ENCODE measurements at places on chromosomes 2 and 18.
A peak's percentile ranks its signal among the peaks of the same experiment; 100 is the strongest.

DNA sequence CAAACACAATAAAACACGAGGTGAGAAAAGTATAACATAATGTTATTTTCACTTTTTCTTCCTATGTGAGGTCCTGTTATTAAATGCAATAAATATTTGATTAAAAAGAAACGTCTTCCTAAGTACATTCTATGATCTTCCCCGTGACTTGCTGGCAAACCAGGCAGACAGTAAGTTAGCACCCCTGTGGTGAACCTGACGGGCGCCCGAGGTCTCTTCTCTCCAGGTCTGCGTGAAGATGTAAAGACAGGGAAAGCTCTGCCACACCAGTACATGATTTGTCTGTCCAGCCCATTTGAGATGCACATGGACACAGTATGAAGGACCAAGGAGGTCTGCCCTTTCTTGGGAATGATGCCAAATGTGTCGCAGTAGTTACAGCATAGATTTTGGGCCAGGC, 57.6 kb downstream of the PTH2R start:
- DNase-seq = no peak

DNA sequence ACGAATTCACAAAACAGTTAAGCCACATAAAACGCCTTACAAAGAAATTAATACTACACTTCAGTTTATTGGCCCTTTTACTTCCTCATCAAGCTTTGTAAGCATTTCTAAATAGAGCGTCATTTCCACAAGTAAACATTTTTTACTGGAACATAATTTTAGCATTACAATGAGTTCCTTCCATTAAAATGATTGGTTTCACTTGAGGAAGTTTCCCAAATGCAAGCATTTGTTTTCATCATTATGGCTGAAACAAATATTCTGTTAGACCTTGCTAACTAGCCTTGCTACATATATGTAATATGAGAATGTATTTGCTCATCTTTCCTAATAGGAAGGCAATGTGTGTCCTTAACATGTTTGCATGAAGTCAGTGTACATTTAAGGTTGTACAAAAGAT, 579.1 kb downstream of the IRS1 start:
- DNase-seq = no peak

GRCh38 chr2:43106559-43107527, 119.6 kb downstream of the ZFP36L2 start:
- no peak for DNase-seq

DNA sequence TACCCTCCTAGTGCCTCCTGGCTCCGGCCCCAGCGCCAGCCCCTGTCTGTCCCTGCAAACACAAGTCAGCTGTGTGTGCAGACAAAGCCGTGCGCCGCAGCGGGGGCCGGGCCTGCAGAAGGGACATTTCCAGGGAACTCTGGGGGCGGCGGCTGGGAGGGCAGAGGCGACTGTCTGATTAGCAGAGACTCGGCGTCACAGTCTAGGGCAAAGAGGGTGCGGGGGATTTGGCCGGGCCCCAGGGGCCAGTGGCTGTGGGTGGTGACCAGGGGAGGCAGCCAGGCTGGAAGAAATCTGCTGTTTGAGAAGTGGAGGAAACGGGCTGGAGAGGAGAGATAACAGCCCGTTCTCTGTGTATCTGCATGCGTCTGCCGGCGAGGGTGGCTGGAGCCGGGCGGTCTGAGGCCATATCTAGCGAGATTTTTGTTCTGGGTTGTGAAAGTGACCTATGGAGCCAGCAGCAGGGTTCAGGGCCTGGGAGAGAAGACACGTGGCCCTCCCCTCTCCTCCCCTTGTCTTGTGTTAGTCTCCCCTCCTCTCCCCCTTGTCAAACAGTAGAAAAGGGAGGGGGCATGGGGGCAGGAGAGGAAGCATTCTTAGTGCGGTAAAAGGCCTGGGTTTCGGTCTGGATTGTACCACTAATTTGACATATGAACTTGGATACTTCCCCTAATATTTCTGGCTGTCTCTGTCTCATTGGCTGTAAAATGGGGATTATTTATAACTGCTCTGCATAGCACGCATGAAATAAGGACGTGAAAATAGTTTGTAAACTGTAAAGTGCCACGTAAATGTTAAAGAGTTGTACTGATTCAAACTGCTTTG, 169.4 kb downstream of the SMAD7 start:
- no peak for DNase-seq

DNA sequence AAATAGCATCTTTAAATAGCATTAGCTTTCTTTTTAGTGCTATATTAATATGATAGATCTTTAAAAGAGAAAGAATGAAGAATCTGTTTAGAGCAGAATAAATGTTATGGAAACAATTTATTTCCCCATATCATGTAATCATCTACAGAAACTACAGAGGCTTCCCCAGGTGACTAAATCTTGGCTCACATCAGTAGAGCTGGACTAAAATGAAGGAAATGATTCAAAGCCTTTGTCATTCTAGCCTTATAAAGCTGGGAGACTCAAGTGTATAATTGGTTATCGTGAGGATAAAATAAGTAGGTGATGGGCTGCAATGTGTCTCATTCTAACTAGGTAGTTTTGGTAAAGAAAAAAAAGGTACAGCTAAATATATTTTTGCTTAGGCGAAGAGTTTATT, 83.2 kb upstream of the UNC80 start:
- DNase-seq = no peak

- no peak for DNase-seq
Measured at GRCh38 chr2:1309507-1309906, 103.8 kb upstream of the TPO start.

GRCh38 chr2:198293281-198293680, 488.9 kb downstream of the PLCL1 start:
- DNase-seq = no peak

DNA sequence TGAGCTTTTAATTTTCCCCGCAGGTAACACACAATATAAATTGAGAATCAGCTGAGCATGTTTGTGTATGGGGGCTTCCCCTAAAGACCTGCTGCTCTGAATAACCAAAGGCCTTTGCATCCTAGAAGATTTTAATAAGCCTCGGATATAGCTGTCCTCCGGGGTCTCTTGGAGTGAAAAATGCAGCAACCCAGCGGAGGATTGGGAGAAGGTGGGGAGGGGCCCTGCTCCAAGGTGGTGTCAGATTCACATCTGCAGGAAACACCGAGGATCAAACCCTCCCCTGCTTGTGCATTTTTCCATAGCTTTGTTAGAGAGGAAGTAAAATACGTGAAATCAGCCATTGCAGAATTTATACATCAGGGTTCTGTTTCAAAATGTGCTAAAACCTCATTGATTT, 63.0 kb upstream of the OTOF start:
- no peak for DNase-seq

- DNase-seq = no peak
Measured at GRCh38 chr2:191247381-191248057, 2.3 kb downstream of the MYO1B start.

DNA sequence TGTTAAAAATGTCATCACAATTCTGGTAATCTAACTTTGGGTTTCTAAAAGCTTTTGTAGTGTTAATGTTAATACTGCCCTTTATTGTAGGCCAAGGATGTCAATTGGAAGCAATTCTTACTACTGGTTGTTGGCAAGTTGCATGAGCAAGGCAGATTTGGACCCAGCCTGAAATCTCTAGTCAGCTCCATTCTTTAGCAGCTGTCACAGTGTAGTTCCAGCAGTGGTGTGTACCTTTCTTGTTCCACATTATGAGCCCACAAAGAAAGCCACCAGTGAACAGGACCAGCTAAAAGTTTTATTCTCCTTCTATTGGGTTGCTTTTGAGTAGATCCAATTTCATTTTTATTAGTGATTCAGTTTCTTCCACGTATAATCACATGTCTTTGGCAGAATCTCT, 133.8 kb downstream of the CAMKMT start:
- no peak for DNase-seq

GRCh38 chr2:158094487-158095092, 7.1 kb upstream of the UPP2 start:
- no peak for DNase-seq

DNA sequence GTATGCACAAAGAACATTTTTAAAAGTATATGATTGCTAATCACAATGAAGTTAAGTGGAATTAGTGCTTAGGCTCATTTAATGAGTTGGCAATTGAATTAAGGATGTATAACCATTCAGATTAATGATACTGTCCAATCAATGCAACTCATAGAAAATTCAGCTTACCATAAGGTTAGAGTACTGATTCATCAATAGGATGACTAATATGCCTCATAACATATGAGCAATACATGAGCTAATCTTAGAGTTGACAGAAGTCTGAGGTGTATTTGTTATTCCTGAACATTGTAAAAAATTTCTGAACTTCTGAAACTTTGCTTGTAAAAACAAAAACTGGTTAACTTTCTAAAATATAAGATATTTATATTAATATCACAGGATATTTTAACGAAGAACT, 118.3 kb upstream of the NETO1 start:
- DNase-seq = no peak

GRCh38 chr2:234429265-234429664, 67.6 kb downstream of the ARL4C start:
- no peak for DNase-seq

GRCh38 chr2:113080134-113080533, 12.4 kb downstream of the IL1F10 start:
- DNase-seq = peak; percentile 42

GRCh38 chr2:126723281-126723815, 67.4 kb downstream of the GYPC start:
- DNase-seq = no peak

DNA sequence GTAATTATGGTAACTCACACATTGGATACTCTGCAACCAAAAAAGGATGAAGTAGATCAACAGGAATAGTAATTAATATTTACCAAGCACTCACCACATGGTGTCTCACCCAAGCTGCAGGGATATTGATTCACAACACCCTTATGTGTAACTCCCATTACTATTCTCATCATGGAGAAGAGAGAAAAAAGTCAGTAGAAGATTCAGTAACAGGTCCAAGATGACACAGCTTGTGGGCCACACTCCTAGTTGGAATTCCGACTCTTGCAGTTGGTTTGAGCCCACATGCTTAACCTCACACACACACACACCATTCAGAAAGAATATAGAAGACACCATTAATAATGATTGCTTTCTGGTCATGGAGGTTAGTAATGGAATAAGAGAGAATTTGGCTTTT, 1.7 kb upstream of the MLPH start:
- no peak for DNase-seq

GRCh38 chr2:66872986-66873754, 438.2 kb downstream of the MEIS1 start:
- no peak for DNase-seq

- no peak for DNase-seq
Measured at GRCh38 chr18:26208977-26209376, 17.3 kb upstream of the TAF4B start.

DNA sequence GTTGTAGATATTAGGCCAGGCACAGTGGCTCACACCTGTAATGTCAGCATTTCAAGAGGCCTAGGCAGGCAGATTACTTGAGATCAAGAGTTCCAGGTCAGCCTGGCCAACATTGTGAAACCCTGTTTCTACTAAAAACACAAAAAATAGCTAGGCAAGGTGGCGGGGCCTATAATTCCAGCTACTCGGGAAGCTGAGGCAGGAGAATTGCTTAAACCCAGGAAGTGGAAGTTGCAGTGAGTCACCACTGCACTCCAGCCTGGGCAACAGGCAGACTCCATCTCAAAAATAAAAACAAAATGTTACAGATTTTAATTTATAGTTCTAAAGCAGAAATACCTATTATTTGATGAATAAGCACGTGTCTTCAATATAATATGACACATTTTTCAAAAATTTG, 65.6 kb upstream of the UBXN4 start:
- no peak for DNase-seq

DNA sequence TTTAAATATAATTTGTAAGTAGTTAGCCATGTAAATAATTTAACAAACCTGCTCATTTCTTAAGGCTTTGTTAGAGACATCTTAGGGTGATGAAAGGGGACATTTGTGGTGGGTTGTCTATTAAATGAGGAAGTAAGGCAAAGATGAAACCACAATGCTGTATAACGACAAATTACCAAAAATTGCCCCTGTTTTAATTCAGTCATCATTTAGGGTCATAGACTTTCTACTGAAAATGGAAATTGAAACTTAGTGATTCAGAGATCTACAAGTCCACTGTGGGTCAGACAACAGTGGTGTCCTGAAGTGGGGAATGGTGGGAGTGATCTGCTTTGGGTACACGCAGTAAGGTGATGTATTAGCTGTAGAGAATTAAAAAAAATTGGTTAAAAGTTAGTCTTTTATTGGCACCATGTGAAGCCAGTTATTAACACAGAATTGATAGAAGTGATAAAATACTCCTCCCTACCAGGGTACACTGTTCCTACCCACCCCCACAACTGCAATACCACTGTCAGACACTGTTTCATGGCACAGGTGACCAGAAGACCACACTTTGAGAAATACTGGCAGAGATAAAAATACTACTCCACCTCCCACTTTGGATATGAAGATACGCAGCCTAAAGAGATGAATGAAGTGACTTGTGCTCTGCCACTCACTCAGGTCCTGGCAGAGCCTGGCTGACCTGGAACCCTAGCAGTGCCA, 13.4 kb downstream of the CERS6 start:
- no peak for DNase-seq

DNA sequence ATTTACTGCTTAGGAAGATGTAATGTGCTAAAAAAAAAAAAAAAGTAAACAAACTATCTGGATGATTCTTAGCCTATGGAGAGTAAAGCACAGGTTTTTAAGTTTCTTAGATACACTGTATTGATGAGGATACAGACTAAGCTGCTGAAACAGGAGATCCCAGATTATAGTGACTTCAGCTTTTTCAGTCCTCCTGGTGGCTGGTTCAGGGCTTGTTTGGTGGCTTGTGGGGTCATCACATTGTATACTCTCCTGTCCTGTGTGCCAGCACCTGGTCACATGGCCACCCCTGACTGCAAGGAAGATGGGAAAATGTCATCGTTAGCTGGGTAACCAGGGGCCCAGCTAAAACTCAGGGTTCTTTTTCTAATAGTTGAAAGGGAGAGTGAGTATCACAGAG, 31.4 kb downstream of the RAB31 start:
- no peak for DNase-seq

- DNase-seq = no peak
Measured at GRCh38 chr2:182349268-182349667, 77.6 kb downstream of the PDE1A start.

DNA sequence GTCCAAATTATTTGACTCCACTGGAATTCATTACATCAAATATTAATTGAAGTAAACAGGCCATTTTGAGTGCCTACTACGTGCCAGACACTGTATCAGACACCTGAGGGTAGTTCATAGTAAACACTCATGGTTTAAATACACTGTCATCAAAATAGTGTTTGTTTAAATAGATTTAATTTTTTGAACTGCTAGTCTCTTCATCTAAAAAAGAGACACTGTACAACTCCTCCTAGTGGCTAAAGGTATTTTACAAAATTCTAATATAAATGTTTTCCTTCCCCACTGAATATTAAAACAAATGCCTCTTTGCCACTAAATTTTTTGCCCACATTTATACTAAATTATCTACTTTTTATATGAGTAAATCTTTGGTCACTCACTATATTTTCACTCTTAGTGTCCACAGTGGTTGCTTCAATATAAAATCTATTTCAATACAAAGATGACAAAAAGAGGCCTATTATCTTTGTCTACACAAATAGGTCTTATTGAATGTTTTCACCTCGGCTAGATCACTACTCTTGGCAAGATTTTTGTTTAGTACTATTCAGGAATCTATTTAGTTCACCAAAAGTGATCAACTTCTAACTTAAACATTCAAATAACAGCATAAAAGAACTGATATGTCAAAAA, 122.1 kb downstream of the TMEM247 start:
- no peak for DNase-seq

Measured in activated CD4-positive, alpha-beta T cell treated with anti-CD3 and anti-CD28 coated beads, Interleukin-2, amount 50 U/mL, for 24 hours (primary cell).